NCI-H1092 treated with DMSO at 0.1 percent for 48 hours (cell line): ENCODE measurements at places on chromosomes 3 and 15.

DNA sequence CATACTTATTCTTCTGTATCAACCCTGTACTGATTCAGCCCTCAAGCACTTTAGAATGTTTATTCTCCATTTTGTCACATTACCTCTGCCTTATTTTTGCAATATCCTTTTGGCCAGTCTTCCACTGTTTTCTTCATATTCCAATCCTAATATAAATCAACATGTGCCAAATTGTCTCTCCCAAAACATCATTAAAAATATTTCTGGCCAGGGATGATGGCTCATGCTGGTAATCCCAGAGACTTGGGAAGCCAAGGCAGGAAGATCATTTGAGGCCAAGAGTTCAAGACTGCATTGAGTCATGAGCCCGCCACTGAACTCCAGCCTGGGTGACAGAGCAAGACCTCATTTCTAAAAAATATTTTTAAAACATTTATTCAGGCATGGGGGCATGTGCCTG lies 641.4 kb upstream of the CBLB start:
- DNase-seq: no peak

- DNase-seq: no peak
Measured at GRCh38 chr3:83034806-83035703, 1273.6 kb upstream of the GBE1 start.

DNA sequence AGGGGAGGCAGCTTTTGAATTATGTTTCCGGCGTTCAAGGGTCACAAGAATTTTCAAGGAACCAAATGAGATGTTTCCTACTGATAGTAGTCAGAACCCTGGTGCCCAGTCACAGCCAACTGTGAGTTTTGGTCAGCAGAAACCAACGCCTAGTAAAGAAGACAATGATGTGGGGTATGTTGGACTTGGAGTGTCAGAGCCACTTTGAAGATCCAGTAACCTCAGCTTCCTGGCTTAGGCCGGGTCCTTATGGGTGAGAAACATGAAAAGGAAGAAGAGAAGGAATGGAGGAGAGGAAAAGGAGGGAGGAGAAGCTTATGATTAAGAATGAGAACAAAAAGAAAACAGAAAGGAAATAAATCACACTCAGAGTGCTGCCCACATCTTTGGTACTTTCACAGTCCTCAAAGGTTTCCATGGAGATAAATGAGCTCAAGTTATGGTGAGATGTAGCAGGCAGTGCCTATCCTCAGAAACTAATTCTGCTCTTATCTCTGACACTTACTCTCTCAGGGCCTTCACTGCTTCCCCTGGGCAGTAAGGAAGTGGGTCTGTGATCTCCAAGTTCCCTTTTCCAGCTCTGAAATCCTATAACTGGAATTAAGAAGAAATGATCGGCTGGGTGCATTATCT lies 2.0 kb upstream of the MCF2L2 start:
- DNase-seq: no peak

DNA sequence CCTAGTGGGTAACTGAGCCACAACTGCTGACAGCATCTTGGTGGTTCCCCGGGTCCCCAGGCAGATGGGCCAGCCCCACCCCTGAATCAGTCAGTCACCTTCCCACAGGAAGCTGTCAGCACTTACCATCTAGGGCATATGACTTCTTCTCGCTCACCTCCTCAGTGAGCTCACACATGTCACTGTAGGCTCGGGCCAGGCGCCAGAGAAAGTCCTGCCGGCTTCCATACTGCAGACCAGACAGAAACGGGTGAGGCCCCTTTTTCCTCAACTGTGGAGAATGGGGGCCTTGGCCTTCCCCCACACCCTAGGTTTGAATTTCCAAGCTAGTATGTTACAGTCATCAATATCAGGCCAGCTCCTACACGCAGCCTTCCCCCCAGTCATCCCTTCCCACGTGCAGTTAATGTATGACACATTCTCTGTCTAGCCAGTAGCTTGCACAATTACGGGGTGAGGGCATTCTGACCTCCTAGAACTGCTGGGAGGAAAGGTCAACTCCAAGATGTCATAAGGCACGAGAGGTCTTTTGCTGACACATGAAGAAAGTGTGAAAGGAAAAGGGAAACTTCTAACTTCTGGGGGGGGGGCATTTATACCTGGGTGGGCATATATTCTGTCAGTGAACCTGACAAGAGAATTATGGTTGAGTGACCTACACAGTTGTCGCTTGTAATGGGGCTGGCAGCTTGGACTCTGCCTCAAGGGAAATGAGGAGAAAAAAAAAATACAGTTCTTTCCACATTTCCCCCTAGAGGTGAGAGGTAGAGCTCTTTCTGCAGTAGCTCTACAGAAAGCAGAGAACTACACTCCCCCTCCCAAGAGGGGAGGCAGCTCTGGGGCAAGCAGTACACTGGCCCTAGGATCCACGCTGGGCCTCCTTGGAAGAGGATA lies 10.9 kb downstream of the RMDN3 start:
- no peak for DNase-seq

DNA sequence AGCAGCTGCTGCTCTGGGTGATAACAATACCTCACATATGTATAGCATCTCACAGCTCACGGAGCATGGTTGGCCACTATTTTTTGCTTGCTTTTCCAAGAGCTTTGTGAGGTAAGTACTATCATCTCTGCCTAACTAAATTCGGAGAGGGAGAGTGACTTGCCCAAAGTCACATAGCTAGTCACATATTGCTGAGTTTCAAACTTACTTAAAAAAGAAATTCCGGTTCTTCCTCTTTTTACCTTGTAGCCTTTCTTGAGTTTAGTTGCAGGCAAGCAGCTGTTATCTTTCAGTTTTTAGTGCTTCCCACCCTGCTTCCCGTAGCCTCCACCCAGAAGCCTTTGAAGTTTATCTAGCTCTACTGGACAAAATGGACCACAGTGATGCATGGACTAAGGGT lies 309.2 kb downstream of the PDCD6IP start:
- no peak for DNase-seq

DNA sequence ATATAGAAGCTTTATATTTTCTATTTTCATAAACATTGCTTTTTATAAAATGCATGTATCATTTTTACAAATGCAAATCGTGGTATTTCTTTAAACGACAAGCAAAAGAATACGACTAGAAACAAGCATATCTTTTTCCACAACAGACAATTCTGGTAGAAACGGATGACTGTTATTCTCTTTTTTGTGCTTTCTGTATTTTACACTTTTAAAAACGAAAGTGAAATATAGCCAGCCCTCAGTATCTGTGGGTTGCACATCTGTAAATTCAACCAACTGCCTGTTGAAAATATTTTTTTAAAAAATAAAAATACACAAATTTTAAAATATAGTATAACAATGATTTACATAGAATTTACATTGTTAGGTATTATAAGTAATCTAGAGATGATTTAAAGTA lies 61.3 kb downstream of the PRTG start:
- DNase-seq: no peak

DNA sequence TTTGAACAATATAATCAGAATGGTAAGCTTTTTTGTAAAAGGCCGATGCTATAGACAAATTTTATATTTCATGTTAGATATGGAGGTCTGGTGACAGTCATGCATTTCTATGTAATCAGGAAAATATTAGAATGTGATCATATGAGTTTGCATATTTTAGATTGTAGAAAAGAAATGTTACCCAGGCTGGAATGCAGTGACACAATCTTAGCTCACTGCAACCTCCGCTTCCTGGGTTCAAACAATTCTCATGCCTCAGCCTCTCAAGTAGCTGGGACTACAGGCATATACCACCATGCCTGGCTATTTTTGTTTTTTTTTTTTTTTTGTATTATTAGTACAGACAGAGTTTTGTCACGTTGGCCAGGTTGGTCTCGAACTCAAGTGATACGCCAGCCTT lies 152.0 kb downstream of the LMLN start:
- DNase-seq: no peak
